ENCODE measurements at places on chromosomes 6 and 20.

DNA sequence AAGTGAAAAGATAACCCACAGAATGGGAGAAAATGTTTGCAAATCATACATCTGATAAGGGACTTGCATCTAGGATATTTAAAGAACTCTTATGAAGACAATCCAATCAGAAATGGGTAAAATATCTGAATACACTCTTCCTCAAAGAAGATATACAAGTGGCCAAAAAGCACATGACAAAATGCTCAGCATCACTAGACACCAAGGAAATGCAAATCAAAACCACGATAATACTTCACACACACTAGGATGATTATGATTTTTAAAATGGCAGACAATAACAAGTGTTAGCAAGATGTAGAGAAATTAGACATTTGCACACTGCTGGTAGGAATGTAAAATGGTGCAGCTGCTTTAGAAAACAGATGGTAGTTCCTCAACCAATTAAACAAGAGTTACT is 34.8 kb upstream of the SIRT5 start:
- no peak for DNase-seq

GRCh38 chr6:79627422-79627821 is 3.7 kb upstream of the SH3BGRL2 start:
- DNase-seq: no peak

- DNase-seq: no peak
Observed at GRCh38 chr6:51241376-51241775, 422.7 kb downstream of the TFAP2B start.

GRCh38 chr6:104884867-104885517 is 25.3 kb upstream of the HACE1 start:
- DNase-seq: no peak

DNA sequence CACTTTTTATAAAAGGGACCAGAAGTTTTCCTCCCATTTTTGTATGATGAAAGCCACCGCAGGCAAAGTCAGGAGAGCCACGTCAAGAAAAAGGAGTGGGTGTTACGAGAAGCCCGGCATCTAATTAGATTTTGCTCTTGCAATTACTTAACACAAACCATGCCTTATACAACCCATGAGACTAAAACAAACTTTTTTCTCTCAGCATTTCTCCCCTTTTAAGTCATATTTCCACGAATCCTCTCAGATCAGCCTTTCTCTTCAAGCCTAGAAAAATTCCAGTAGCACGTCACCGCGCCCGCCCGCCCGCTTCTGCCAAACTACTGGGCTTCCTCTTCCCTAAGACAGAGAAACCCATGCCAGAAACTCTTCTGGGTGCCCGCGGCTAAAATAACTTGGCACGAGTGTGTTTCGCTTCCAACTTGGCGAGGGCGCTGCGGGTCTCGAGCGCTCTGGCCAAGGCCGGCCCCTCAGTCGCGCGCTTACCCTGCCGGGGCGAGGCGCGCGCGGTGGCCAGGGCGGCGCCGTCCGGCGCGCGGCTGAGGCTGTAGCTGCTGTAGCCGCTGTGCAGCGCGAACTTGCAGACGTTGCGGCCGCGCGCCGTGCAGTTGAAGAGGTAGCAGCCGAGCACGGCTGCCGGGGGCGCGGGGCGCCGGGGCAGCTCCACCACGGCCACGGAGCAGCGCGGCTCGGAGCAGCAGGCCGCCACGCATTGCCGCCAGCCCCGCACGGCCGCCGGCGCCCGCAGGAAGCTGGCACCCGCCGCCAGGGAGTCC is 1.0 kb downstream of the LRP11 start:
- peak; percentile 56 for DNase-seq

- DNase-seq: no peak
Observed at GRCh38 chr6:69026243-69026642, 391.2 kb downstream of the ADGRB3 start.

DNA sequence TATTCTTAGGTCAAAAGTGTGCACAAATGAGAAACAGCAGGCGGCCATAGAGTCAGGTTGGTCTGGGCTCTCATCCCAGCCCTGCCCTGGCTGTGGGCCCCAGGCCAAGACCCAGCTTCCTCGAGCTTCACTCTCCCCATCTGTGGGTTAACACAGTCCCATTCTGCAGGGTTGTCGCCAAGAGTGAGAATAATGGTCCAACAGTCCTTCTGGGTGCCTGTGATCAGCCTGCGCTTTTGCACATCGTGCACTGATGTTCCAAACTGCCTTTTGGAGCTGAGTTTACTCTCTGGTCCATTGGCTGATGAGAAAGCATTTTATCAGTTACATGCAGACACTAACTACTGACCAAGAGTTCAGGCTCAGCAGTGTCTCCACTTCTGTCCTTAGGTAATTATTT is 82.6 kb downstream of the INSM1 start:
- DNase-seq: no peak

GRCh38 chr6:127554435-127555006 is 22.5 kb upstream of the C6orf58 start:
- no peak for DNase-seq

- no peak for DNase-seq
Observed at GRCh38 chr6:5566718-5567117, 305.4 kb downstream of the FARS2 start.

GRCh38 chr6:36301085-36301658 is 31.3 kb downstream of the PNPLA1 start:
- DNase-seq: no peak

- no peak for DNase-seq
Observed at GRCh38 chr6:144413418-144413817, 128.3 kb downstream of the UTRN start.

- DNase-seq: no peak
Observed at GRCh38 chr20:51082988-51083387, 60.1 kb upstream of the KCNG1 start.

- no peak for DNase-seq
Observed at GRCh38 chr20:32847964-32848363, 10.8 kb upstream of the EFCAB8 start.

- no peak for DNase-seq
Observed at GRCh38 chr6:72798196-72798595, 176.3 kb downstream of the KCNQ5 start.

DNA sequence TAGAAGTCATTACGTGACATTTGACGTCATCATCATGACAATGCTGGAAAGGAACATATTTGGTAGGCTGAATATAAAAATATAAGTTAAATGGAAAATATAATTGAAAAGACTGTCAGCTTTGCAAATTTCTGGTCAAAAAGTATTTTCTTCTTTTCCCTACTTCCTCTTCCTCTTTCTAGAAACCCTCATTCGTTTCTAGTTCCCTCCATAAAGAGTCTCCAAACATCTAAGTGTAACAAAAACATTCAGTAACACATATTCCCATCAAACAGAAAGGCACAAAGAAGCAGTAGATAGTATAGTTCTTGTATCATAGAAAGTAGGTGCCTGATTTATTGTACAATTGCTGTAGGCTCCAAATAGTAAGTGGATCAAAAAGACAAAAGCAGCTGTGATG is 150.8 kb upstream of the FAM83B start:
- no peak for DNase-seq

DNA sequence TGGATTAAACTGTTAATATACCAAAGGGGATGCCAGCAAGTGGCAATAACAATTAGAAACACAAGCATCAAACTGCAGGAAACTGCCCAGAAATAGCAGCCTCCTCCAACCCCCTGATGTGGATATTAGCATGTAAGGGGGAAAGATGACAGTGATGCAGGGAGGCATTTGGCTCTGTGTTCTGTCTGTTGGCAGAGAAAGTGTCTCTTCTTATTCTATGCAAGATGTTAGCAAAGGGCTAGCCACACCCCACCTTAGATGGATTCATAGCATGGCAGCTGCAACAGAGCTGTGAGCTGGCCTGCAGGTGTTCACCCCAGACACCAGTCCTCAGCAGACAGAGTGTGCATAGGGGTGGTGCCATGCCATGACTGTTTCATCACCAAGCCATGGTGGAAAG is 38.0 kb downstream of the SCP2D1 start:
- no peak for DNase-seq

DNA sequence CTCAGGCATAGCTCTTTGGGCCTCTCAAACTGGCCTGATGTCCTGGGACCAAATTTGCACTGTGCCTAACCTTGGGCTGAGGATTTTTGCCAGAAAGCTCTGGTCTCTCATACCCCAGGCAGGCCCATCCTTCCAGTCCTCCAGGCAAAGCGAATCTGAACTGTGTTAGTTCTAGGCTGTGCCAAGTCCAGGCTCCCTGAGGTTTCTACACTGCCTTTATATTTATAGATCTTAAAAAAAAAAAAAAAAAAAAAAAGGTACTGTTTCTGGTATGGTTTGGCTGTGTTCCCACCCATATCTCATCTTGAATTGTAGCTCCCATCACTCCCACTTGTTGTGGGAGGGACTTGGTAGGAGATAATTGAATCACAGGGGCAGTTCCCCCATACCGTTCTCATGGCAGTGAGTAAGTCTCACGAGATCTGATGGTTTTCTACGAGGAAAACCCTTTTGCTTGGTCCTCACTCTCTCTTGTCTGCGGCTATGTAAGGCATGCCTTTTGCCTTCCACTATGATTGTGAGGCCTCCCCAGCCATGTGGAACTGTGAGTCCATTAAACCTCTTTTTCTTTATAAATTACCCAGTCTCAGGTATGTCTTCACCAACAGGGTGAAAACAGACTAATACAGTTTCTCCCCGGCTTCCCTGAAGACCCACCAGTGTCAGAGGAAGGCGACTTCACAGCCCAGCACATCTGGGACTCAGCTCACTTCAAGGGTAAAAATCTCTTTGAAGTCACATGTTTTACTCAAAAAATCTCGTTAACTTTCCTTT is 39.0 kb upstream of the TBXT start:
- DNase-seq: no peak

- peak; percentile 10 for DNase-seq
Observed at GRCh38 chr20:55095745-55096400, 620.5 kb downstream of the DOK5 start.

GRCh38 chr6:31639449-31639861 is 13.0 kb downstream of the BAG6 start:
- no peak for DNase-seq

DNA sequence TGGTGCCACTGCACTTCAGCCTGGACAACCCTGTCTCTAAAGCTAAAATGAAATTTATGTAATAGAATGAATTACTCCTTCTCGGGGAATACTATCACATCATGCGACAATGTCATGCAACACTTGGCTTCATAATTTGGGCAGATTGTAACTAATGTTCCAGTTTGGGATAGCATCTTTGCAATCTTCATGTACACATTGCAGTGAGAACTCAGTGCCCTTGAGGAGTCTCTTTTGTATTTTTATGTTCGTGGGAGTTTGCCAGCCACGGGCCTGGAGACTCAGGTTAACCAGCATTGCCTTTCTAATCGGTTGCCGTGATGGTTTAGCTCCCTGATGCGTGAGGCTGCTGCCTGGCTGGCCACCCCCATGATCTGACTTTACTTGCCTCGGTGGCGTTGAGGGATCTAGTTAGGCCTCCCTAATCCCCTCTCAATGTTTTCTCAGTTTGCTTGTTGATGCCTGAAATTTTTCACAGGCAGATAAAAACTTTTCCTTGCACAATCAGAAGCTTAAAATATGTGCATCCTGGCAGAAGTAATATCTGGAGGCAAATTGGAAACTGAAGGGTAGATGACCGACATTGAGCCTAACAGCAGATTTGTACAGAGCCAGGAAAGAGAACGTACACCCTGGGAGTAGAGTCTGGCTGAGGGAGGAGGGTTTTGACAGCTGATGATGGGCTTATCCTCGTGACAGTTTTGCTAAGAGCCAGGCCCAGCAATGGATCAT is 2.4 kb downstream of the GMPR start:
- DNase-seq: no peak

DNA sequence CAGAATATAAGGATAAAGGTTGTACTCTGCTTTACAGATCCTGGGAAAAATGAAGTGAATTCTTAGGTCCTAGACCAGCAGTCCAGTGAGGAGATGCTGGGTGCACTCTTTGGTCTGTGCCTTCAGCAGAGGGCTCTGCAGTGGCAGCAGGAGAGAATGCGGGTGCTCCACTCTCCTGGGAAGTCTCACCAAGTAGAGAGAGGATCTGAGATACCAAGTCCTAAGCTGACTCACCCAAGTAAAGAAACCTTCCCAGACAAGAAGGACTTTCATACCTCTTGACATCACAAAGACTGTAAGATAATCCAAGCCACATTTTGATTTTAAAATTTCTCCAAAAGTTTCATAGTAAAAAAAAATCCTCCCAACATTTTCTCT is 116.9 kb upstream of the EMILIN3 start:
- DNase-seq: no peak

DNA sequence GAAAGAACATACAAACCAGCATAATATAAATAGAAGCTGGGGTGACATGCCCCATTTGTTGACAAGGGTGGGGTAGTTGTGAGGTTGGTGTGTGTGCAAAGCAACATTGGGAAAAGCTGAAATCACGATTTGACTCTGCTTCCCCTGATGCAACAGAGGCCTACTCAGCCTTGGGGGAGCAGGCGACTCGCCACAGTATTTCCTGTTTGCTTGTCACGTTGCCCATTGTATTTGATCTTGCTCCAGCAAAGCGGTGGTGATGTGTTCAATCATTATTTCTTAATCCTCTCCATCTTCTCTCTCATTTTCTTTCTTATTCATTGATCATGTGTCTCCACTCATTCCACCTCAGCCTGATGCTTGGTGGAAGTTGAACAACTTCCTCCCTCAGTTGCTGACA is 165.8 kb upstream of the CITED2 start:
- no peak for DNase-seq

GRCh38 chr6:131281471-131282270 is 146.4 kb downstream of the AKAP7 start:
- DNase-seq: no peak

DNA sequence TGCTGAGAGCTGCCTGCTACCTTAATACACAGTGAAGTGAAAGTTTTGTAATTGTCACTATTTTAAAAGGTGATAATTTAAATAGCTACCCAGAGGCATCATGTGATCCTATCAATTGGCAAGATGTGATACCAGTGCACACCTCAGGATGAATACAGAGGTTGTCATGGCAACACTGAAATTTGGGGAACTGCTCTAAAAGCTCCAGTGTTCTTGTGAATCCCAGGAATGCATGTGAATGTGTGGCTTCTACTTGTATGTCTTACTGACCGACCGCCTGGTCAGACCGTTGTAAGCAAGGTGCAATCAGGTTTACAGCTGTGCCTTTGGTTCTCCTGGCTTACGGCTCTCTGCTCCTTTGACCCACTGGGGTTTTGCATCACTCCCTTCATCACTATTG is 146.3 kb upstream of the GJE1 start:
- DNase-seq: no peak

DNA sequence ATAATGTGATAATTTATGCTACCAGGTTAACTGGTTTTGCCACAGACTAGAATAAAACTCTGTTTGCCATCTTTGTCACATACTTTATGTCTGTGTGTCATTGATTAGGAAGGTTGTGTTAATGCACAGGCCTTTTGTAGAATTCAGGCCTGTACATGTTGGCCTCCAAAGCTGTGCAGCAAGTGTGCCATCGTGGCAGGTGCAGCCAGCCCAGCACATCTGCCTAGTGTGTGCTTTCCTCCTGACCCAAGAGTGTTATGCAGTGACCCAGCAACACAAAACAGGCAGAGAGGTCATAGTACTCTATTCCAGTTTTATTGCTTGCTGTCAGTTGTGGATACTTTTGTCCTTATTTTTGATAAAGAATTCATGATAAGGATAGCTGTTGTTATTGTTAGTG is 3.7 kb downstream of the MAP3K4 start:
- DNase-seq: no peak

GRCh38 chr20:61728786-61729770 is 336.6 kb downstream of the TAF4 start:
- DNase-seq: no peak
